NCI-H2227 treated with DMSO at 0.1 percent for 48 hours (cell line): ENCODE measurements at places on chromosomes 16 and 17.
A peak's percentile ranks its signal among the peaks of the same experiment; 100 is the strongest.

DNA sequence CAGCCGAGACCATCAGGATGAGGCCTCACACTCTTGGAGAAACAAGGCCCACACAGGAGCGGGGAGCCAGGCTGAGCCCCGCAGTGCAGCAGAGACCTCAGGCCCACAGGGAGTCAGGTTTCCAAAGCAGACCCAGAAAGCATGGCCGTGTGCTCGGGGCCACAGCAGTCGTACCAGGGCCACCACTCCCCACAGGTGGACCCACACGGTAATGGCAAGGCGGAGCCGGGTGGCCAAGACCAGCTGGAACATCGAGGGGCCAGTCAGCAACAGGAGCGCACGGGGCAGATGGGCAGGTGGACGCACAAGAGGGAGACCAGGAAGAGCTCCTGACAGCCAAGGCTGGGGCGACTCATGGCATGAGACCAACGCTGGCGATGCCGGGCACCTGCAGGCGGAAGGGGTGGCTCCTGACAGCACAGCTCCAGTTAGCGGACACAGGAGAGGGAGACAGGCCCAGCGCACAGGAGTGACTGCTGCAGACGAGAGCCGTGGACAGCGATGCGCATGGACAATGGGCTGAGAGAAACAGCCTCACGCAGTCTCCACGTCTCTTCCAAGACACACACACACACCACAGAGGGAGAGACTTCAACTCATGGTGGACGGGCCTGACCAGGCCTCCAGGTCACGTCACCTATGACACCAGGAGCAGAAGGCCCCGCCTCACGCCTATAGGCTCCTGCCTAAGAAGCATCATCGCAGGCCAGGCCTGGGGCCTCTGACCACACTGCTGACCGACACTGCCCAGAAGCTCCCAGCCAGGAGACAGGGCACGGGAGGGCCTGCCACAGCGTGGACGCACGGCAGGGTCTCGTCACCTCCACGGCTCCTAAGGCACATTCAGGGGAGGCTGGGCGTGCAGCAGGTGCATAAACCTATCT, 58.6 kb downstream of the ZNF778 start:
- no peak for DNase-seq

DNA sequence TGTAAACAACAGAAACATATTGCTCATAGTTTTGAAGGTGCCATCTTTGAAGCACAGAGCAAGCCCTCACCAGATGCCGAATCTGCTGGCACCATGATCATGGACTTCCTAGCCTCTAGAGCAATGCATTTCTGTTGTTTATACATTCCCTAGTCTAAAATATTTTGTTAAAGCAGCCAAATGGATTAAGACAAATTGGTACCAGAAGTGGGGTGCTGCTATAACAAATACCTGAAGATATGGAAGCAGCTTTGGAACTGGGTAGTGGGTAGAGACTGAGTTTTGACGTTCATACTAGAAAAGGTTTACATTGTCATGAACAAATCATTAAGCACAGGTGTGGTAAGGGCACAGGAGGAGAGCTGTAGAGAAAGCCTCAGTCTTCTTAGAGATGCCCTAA, 13.6 kb downstream of the SGF29 start:
- no peak for DNase-seq

DNA sequence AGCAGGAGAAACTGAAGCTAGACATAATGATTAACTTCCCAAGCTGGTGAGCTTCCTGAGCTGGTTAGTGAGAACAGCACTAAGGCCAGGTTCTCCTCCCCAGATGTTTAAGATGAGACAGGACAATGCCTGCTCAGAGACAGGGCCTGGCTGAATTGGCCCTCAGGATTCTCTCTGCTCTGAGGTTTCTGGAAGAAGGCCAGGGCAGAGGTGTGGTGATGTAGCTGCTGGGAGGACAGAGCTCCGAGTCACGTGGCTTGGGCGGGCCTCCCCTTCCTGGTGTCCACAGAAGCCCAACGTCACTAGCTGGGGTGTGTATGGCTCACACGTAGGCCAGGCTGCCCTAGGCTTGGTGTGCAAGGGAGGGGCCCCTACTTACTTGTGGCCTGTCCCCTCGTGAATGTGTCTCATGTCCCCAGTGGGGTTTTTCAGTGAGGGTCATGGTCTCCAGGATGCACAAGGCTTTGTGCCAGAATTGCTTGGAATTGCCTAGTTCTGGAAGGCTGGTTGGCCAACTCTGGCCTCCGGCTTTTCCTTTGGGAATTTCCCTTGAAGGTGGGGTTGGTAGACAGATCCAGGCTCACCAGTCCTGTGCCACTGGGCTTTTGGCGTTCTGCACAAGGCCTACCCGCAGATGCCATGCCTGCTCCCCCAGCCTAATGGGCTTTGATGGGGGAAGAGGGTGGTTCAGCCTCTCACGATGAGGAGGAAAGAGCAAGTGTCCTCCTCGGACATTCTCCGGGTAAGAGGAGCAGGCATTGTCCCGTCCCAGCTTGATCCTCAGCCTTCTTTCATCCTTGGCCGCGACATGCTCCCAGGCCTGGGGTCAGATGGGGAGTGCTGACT, 3.4 kb downstream of the NOD2 start:
- no peak for DNase-seq

- DNase-seq, result peak; percentile 5
Measured at GRCh38 chr16:68644715-68645493, at the start of gene CDH3. Gene CDH3 (plus strand): TSS chr16:68645310. CDS start chr16:68645380, 70 bp downstream.

DNA sequence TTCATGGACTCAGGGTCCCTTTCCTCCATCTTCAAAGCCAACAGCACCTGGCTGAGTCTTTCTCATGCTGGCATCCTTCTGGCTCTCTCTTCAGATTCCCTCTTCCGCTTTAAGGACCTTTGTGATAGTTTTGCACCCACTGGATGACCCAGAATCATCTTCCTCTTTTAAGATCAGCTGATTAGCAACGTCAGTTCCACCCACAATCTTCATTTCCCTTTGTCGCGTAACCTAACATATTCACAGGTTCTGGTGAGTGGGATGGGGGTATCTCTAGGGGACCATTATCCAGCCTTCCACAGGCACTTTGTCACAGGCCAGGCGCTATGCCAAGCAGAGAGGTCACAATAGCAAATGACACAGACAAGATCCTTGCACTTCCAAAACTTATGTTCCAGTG, 593.8 kb downstream of the MAF start:
- no peak for DNase-seq
